PC-3 (cell line): ENCODE measurements at places on chromosomes 12 and 14. TPM values are rescaled to one million over a fixed set of nuclear protein-coding genes. Genes with fewer than 3 reads are reported as not detected.
A peak's percentile ranks its signal among the peaks of the same experiment; 100 is the strongest.

Gene P2RX7
- total RNA-seq = 1.6 and 6.0 TPM in 2 replicates

- DNase-seq = no peak
Measured at GRCh38 chr14:49921401-49921800, 28.5 kb downstream of the ARF6 start.

Gene HOXC6
- total RNA-seq = 2.8 and 5.3 TPM in 2 replicates

Gene TAS2R31
- 0.55 and 0.75 TPM in 2 replicates for total RNA-seq

Gene CEBPE
- not detected in 2 replicates for total RNA-seq

- DNase-seq = peak; percentile 49
Measured at GRCh38 chr12:47400266-47400665, 305.6 kb downstream of the RPAP3 start.

GRCh38 chr14:24851837-24852236 lies 198.1 kb downstream of the STXBP6 start:
- no peak for DNase-seq

GRCh38 chr12:82325540-82326336 lies 32.4 kb downstream of the CCDC59 start:
- no peak for DNase-seq

DNA sequence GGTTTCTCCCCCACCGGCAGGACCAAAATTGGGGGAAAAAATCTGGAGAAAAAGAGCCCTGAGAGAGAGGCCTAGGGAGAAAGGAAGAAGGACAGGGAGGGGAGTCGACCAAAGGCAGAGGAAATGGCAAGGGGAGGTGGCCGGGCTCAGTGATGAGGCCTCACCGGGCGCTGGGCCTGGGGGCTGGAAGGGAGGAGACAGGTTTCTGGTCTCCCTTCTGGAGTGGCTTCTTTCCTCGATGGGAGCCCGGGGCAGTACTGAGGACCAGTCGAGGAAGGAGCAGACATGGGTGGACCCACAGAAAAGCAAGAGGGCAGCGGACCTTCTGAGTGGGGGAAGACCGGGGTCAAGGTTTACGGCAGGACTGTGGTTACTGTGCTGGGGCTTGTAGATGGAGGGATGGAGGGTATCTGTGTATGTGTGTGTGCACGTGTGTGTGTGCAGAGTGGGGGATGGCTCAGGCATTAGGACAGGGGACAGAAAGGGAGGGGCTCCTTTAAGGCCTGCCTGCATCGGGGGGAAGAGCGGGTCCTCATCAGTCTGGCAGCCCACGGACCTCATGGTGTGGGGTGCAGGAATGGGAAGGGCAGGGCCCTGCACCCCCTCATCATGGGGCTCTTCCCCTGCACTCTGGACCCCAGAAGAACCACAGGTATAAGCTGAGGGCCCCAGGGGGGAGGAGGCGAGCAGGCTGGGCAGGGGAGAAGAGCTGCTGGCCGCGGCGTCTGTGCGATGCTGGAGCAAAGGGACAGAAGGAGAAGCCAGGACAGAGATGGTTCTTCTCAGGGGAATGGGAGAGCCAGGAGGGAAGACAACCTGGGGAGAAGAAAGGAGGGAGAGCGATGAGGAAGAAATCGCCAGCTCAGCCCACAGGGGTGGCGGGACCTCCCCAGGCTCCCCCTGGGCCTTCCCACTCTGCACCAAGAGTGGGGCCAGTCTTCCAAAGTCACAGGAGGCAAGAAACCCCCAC lies 15.1 kb upstream of the RPLP0 start:
- no peak for DNase-seq

Gene ARMH4
- 2.6 and 3.3 TPM in 2 replicates for total RNA-seq

DNA sequence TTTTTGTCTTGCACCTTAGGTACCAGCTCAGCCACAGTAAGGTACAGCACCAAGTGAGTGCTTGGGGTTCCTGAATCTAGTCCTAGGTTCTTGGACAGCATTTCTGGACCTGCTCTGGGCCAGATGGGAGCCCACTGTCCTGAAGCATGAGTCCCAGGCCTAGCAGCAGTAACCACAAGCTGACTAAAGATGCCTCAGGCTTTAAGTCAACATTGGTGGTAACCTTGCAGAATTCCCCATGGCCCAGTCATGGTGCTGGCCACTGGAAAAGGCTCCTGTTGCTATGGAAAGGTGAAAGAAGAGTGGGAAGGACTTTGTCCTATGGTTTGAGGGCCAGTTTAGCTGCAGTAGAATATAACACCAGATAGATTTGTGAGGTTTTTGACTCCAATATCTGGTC lies 86.9 kb upstream of the CLEC14A start:
- DNase-seq = peak; percentile 89
